Cardiac septum (tissue), 1 donor: ENCODE measurements at places on chromosomes 6 and 20. TPM values are rescaled to one million over a fixed set of nuclear protein-coding genes. Genes with fewer than 3 reads are reported as not detected.

DNA sequence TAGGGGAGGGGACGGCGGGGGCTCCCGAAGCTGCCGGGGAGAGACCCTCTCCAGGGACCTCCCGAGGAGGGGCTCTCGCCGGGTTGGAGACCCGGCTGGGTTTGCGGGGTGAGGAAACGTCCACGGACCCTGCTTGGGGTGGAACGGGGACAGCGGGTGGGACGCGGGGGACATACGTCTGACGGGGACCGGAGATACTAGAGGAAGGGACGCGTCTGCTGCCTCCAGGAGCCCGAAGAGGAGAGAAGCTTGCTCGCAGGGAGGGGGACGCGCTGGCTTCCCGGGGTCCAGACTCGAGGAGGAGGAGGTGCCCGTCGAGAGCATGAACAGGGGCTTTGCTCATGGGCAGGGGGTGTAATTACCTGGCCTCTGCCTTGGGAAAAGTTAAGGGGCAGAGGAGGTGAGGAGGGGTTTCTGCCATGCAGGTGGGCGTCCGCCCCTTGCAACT lies 593 bp downstream of the DNMT3B start:
- DNase-seq, result no peak

- no peak for DNase-seq
Observed at GRCh38 chr6:142294679-142295078, 7.1 kb upstream of the ADGRG6 start.

DNA sequence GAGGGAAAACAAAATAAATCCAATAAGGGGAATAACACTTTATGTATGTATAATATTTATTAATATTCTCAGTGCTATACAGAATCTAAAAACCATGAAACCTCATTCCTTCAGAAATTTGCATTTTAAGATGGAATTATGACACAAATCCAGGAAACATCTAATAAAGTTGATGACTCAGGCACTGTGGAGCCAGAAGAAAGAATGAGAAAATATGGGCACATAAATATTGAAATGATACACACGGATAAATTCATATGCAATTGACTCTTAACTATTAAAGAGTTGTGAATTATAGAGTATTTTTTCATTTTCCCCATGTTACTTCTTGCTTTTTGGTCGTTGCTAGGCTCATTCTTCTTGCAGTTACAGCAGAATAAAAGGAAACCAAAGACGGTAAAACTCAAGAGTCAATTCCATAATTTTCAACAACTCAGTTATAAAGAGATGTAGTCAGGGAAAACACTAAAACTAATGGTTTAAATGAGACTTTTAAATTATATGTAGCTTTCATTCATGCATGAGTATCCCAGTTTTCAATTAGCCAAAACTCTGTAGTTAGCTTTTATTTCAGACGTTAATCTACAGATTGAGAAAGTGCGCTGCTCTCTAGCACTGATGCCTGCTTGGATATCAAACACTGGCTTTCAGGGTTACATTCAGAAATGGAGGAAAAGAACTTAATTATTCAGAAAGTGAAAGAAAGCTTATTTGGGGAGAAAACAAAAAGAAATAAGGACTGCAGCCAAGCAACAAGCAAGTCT lies 95.4 kb downstream of the ADGRB3 start:
- DNase-seq, result no peak

GRCh38 chr20:40715491-40715890 lies 26.5 kb upstream of the MAFB start:
- DNase-seq, result no peak

- DNase-seq, result no peak
Observed at GRCh38 chr6:37560737-37561103, 61.0 kb upstream of the CCDC167 start.

- DNase-seq, result no peak
Observed at GRCh38 chr20:22579119-22579427, 5.3 kb downstream of the FOXA2 start.

GRCh38 chr20:46512943-46513844 lies at the start of gene ZNF334:
TSS of gene ZNF334 (minus strand) at chr20:46513559. CDS start at chr20:46512102, 1,457 bp downstream.
- no peak for DNase-seq

DNA sequence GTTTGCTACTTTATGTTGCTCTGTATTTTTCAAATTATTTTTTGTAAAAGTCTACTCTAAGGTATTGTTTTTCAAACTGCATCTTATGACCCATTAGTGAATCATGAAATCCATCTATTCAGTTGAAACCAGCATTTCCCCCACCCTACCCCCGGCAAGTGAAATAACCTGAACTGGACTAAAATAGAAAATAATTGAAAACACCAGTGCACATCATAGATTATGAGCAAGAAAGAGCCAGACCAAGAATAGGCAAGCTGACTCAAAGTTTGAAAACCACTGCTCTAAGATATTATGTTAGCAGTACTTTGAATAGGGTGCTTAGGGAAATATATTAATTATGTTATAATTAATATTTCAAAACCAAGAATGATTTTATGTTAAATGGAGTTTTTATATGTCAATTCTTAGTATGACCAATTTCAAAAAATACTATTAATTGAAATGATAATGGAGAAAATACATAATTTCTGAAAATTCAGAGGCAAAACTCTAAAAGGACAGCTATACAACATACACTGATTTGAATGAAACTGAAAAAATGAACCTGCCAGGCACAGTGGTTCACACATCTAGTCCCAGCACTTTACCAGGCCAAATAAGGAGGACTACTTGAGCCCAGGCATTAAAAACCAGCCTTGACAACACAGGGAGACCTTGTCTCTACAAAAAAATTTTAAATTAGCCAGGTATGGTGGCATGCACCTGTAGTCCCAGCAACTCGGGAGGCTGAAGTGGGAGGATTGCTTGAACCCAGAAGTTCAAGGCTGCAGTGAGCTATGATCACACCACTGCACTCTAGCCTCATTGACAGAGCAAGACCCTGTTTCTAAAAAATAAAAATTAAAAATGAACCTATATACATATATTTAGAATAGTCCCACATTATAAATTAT lies 112.0 kb downstream of the CDK19 start:
- no peak for DNase-seq

DNA sequence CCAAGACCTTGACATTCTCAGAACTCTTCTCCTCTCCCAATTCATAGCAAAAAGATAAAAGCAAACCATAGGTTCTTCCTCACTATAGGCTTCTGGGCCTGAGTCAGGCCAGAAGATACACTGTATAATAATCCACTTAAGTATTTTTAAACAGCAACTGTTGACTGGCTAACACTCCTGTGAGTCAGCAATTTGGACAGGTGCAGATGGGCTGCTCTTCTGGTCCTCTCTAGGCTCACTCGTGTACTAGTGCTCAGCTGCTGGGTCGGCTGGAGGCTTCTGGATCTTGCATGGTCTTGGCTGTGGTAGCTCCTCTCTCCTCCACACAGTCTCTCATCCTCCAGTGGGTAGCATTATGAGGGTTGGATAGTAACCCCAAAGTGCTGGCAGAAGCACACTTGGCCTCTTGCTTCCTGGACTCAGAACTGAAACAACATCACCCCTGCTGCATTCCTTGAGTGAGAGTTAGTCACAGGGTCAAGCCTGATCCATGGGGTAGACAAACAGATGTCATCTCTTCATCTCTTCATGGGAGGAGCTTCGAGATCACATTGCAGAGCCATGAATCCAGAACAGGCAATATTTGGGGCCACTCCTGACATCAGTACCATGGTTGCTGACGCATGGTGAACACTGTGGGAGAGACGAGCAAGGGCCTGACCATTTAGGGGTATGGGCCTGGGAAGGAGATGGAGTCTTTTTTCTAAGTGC lies 86.9 kb downstream of the C6orf118 start:
- no peak for DNase-seq

- DNase-seq, result no peak
Observed at GRCh38 chr6:36621371-36621855, 27.3 kb downstream of the SRSF3 start.

DNA sequence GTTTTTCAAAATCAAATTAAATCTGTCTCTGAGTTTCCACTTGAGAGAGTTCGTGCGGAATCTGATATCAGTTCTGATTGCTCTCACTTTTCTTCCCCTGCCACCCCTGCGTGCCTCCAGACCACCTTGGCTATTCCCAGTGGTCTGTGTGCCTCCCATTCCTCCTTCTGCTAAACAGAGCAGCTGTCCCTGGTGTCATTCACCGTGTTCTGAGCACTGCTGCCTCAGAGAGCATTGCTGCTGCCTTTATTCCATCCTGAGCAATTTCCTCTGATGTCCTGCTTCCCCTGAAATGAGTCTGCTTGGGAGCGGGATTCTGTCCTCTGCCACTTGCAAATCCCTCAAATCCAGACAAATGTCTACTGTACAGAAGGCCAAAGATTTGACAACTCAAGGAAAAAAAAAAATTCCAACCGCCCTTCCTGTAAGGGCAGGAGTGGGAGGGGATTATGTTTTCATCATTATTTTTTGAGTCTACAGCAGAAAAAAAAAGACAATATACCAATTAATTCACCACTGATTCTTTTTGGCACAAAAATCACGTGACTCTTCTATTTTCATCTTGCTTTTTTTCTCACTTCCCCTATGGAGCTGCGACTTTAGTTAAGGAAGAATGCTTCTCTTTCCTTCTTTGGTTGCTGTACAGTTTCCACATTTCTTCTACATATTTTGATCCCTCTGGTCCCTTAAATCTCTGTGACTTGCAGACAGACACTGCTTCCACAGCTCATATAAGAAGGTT lies 833.0 kb downstream of the EPHA7 start:
- DNase-seq, result no peak

- DNase-seq, result no peak
Observed at GRCh38 chr6:42137194-42137753, 5.1 kb downstream of the C6orf132 start.

GRCh38 chr20:48129345-48129942 lies 344.2 kb upstream of the SULF2 start:
- no peak for DNase-seq

GRCh38 chr20:50336661-50337060 lies 146.0 kb downstream of the CEBPB start:
- no peak for DNase-seq

GRCh38 chr6:149477544-149477943 lies 7.3 kb downstream of the ZC3H12D start:
- no peak for DNase-seq

The BPIFA1 gene
- not detected for total RNA-seq

The HLA-DRB5 gene
- total RNA-seq, result 14.0 TPM

The FABP7 gene
- not detected for total RNA-seq

The FUT9 gene
- total RNA-seq, result 0.03 TPM

The MEP1A gene
- total RNA-seq, result not detected

The PLCB4 gene
- total RNA-seq, result 20.5 TPM

The SNAP25 gene
- 1.2 TPM for total RNA-seq

The RGS17 gene
- total RNA-seq, result 0.43 TPM
